ENCODE measurements at places on chromosomes 2 and 18.

DNA sequence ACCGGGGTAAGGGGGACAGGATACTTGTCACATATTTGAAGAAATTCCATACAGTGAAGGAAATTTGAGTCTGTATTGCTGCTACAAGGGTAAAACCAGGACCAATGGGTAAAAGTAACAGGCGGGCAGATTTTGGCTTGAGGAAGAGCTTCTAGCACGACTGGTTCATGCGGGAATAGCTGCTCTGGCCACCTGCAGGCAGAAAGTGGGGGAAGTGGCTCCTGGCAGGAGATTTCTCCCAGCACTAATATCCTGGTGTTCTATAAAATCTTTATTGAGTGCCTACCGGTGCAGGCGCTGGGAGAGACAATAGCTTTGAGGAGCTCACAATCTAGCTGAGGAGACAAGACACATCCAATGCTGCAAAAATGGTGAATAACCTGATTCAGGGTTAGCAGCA, 198.5 kb downstream of the LOXHD1 start:
- DNase-seq: no peak

DNA sequence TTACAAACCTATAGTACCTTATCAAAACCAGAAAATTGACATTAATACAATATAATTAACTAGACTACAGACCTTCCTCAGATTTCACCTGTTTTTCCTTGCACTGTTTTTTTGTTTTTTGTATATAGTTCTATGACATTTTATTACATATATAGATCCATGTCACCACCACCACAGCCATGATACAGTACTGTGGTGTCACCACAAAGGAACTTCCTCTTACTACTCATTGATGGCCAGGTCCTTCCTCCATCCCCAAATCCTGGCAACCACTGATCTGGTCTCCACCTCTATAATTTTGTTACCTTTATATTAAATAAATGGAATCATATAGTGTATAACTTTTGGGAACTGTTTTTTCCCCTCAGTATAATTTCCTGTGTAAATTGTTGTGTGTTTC, 19.4 kb upstream of the ATP6V1B1 start:
- DNase-seq: peak; percentile 55

- no peak for DNase-seq
These were observed 212.5 kb upstream of the GULP1 start for GRCh38 chr2:188079196-188079595.

DNA sequence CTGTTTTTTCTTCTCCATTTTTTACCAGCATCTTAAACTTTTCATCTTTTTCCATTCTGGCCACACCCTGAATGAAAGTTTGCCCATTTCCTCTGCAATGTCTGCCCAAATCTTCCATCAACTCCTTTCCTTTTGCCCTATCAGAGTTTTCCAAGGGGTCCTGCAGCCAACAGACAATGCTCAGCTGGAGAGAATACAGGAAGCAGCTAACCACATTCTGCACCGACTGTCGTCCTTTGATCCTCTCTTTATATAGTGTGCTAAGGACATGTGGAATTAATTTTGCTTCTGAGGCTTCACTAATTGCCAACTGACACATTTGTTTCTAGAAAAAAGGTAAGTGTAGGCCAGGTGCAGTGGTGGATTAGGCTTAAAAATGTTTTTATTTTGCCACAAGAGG, 50.5 kb upstream of the DLX2 start:
- peak; percentile 55 for DNase-seq

- DNase-seq: no peak
These were observed 586 bp downstream of the FNDC4 start for GRCh38 chr2:27494284-27494943.

DNA sequence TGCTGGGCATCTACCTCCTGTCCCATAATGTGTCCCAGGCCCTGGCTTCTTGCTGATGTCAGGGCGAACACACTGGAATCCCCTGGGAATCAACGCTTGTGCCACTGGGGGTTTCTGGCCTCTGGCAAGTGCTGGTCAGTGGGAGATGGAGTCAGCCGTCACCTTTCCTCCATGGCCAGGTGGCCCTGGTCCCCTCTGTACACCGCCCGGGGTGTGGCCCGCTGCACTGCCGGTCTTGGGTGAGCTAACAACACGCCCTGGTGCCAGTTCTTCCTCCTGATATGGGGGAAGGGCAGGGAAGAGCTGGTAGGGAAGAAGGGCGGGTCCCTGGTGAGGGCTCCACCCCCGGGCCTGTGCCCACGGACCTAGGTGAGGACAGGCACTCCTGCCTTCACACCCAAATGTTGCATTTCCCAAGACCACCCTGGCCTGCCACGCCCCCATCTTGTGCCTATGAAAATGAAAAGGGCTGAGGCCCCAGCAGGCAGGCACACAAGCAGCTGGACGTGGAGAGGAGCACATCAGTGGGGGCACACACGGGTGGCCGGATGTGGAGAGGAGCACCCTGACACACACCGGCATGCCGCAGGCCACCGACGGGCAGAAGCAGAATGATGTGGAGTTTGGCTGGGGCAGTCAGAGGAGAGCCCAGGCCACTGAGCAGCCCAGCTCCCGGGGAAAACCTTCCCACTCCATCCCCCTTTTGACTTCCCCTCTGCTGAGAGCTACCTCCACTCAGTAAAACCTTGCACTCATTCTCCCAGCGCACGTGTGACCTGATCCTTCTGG, 140.5 kb downstream of the ASB1 start:
- no peak for DNase-seq

- no peak for DNase-seq
These were observed 300.7 kb upstream of the DLGAP1 start for GRCh38 chr18:4755848-4756247.

DNA sequence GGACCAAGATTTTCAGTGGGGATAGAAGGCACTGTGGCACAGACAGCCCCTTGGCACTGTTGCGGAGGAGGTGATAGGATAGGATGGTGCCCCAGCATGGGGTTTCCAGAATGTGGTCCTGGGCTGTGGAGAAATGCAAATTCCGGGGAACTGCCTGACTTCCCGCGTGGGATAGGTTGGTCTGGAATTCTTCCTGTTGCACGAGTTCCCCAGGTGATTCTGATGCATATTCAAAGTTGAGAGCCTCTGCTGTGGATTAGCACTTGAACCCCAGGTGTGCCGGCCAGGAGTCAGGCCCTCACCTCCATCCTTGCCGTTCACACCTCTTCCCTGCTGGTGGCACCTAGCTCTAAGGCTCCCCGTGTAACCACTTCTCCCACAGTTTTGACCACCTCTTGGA, 15.5 kb downstream of the NCK2 start:
- no peak for DNase-seq

DNA sequence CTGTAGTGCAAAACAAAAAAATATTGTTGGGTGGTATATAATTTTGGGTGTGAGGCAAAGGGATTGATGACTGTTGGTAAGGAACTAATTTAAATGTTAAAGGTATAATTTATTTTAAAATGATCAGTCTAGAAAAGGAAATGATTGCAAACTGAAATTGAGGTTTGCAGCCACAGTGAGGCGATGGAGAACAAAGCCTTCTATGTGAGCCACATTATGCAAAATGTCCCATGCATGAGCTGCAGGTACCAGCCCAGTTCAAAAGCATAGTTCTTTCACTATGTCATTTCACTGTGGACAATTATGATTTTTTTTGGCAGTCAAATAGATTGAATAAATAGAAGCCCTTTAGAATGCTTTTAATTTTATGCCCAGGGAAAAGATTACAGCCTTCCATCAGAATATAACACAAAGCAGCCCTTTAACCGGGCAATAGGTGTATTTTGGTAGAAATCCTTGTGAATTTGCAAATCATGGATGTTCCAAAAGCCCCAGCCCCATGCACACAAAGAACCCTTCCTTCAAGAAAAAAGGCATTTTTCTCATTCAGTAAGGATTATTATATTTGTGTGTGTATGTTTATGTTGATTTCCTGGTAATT, 1.7 kb downstream of the MAP2 start:
- DNase-seq: peak; percentile 64

Data from common myeloid progenitor, CD34-positive (primary cell).